ENCODE measurements at places on chromosomes 6 and 20.

DNA sequence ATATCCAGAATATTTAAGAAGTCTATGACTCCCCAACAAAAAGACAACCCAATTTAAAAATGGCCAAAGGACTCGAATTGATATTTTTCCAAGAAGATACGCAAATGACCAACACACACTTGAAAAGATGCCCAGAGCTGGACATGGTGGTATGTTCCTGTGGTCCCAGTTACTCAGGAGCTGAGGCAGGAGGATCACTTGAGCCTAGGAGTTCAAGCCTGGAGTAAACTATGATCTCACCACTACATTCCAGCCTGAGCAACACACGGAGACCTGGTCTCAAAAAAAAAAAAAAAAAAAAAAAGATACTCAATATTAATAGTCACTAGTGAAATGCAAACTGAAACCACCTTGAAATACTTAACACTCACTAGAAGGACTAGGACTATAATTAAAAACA, 12.2 kb upstream of the ARMC2 start:
- DNase-seq, result no peak

DNA sequence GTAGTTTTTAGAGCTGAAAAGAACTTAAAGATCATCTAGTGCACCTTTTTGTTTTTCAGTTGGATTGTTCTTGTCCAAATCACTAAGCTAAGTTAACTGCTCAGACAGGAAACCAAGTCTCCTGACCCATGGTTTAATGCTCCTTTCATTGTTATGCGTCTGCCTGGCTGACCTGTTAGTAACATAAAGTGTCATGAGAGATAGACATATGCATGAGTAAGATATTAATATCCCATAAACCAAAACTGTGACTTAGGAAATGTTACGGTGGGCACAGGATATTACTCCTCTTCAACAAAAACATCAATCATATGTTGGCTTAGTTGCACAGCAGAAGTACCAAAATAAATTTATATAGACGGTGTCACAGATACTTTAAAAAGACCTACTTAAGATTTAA, 84.0 kb downstream of the ESR1 start:
- no peak for DNase-seq

DNA sequence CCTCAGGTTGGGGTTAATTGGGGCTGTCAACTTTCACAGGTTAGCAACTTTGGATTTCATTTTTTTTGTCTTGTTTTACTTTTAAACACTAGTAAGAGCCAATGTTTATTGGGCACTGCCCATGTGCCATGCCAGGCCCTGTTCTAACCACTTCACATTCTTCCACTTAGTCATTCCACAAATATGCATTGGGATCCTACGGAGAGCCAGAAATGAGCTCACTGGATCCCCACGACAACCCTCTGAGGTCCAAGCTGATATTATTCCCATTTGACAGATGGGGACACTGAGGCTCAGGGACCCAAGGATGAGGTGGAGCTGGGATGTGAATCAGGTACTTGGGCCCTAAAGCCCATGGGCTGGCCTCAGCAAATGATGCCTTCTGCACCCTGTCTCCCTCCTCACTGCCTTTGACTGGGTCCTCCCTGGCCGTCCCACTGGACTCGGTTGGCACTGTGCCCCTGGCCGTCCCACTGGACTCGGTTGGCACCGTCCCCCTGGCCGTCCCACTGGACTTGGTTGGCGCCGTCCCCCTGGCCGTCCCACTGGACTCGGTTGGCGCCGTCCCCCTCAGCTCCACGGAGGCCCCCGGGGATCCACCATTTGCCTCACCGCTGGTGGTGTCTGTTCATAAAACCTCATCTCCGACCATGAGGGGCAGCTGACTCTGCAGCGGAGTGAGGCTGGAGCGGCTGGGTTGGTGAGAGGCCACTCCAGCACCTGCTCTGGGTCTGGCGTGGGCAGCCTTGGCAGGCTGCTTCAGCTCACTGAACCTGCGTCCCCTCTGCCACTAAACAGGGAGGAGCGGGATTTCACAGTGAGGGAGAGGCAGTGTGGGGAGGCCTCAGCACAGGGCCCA, 4.8 kb upstream of the PMEPA1 start:
- peak; percentile 91 for DNase-seq

DNA sequence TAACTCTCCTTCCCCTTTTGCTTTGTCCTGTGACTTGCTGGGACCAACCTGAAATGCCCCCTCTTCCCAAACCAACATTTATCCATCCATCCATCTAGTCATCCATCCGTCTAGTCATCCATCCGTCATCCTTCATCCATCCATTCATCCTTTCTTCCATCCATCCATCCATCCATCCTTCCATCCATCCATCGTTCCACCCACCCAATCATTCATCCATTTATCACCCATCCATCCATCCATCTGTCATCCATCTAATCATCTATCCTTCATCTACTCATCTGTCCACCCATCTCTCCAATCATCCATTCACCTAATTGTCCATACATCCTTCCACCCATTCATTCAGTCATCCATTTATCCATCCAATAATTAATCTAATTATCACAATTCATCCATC, 92.7 kb downstream of the EDN3 start:
- no peak for DNase-seq

- DNase-seq, result no peak
Observed at GRCh38 chr20:53138454-53139262, 166.5 kb downstream of the TSHZ2 start.

GRCh38 chr6:18444111-18444510, 57.0 kb downstream of the RNF144B start:
- DNase-seq, result no peak

GRCh38 chr6:118896339-118897136, 2.6 kb downstream of the ASF1A start:
- DNase-seq, result no peak

GRCh38 chr6:134419716-134420115, 101.8 kb upstream of the SGK1 start:
- DNase-seq, result no peak

GRCh38 chr6:136031982-136032381, 180.5 kb downstream of the PDE7B start:
- DNase-seq, result no peak

DNA sequence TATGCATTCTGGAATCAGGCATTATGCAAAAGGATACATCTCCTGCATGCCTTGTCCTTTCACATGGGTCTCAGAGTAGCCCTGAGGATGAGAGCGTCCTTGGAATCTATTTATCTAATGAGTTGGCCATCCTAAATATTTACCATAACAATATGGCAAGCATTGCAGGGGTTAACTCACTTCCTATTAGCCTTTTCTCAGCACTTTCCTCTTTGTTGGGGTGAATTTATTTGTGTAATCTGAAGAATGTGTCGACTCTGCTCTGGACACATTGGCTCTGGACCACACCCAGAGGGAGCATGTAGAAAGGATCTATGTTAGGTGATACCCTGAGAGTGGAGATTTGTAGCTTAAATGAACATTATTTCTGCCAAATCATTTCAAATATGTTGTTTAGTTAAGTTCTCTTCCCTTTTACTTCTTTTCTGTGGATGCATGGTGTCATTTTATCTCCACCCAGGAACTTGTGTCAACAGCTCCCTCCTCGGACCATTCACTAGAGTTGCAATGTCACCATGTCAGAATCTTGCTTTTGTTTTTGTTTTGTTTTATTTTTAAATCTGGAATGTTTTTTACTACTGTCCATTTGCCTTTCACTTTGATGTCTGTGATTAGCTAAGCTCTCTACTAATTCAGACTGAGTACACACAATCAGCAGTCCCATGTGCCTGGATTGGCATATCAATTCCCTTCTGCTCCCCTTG, 757.0 kb upstream of the MMS22L start:
- DNase-seq, result no peak

DNA sequence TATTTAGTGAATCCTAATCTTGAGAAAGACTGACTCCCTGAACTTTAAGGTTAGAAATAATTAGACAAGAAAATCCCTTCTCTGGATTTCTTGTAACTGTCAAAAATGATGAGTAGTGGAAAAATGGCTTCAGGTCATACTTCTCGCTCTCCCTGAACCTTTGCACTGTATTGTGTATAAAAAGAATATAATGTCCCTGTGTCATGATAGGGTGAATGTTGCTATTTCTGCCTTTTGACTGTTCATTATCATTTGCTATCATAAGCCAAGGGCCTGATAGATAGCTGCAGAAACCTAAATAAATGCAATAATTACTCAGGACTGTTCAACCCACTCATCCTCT, 39.3 kb downstream of the ALDH8A1 start:
- no peak for DNase-seq

GRCh38 chr6:113350461-113350860, 506.7 kb upstream of the MARCKS start:
- no peak for DNase-seq

GRCh38 chr6:154301086-154301625, 55.4 kb downstream of the IPCEF1 start:
- no peak for DNase-seq

DNA sequence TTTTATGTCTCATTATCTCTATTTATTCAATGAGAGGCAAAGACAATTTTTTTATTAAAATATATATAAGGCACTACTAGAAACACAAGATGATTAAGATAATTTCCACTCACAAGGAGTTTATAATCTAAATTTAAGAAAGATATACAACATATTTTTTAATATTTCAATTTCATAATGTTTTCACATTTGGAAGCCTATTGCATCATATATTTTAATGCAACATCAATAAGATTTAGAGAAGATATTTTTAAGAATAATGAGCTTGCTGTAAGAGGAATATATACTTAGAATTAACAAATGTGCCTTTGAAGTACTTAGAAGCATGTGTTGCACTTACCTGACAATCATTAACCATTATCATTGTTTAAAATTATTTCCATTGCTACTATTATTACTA, 597.7 kb upstream of the BTBD3 start:
- DNase-seq, result no peak

- no peak for DNase-seq
Observed at GRCh38 chr20:4800676-4801449, 79.2 kb downstream of the PRND start.

DNA sequence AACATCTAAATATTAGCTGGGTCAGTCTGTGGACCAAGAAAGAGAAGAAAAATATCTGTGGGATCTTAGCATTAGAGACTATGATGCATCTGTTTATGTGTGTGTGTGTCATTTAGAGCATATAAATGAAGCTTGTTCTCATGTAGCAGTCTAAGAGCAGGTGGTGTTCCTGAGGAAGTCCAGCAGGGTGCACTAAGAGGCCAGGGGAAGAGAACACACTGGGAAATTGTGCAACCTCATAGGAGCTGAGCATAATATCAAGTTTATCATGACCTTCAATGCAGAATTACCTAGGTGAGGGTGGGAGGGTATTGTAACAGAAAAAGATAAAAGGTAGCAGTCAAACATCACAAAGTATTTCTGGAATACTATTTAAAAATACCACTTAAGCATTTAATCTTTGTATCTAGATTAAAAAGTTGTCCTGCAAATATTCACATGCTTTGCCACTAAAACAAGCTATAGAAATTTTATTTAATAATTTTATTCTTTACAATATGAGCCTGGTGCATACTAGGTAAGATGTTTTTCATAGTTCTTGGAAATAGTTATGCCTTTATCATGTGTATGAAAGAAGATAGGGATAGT, 80.5 kb downstream of the SMPDL3A start:
- no peak for DNase-seq

GRCh38 chr6:35795453-35796071, 1.6 kb downstream of the CLPS start:
- no peak for DNase-seq

GRCh38 chr20:34015401-34016335, 22.0 kb downstream of the RALY start:
- no peak for DNase-seq

GRCh38 chr6:70700922-70701876, 33.5 kb downstream of the SMAP1 start:
- no peak for DNase-seq

- DNase-seq, result no peak
Observed at GRCh38 chr6:34230653-34231371, 5.9 kb upstream of the HMGA1 start.

GRCh38 chr6:446418-447366, 55.1 kb downstream of the IRF4 start:
- peak; percentile 5 for DNase-seq

- no peak for DNase-seq
Observed at GRCh38 chr6:70280400-70280853, 22.5 kb downstream of the COL9A1 start.

DNA sequence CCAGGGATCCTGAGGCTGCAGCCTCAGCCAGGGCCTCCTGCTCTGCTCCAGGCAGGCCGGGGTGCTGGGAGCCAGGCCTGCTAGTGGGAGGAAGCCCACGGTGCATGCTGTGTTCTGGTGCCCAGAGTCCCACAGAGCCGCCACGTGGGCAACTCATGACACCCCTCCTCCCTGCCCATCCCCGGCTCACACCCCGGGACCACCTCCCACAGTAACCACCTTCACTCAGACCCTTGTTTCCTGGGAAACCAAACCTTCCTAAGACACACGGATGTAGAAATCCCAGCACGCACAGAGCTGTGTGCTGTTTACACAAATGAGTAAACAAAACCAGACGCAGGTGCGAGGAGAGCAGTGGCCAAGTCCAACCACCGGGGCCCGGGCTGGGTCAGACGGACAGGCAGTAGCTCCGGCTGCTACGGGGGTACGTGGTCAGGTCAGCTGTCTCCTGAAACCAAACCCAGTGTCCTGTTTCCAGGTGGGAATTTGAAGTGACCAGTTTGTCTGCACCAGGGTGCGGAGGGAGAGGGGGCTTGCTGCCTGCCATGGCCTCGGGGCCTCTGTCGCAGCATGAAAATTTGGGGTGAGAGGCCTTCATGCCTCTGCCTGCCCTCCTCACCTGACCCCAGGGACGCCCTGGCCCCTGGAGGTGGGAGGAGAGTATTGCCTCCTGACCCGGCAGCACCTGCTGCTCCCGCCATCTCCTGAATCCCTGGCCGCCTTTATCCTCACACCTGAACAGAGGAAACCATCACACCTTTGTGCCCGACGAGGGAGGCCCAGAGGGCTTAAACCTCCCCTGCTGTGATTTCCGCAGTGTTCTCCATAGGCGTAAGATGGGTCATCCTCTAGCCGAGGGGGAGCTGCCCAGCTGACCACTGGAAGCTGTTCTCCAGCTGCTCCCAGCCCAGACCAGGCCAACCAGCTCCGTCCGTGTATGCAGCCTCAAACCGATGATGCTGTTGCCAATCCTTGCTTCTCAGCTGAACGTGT, 52.0 kb upstream of the SMOC2 start:
- DNase-seq, result no peak

DNA sequence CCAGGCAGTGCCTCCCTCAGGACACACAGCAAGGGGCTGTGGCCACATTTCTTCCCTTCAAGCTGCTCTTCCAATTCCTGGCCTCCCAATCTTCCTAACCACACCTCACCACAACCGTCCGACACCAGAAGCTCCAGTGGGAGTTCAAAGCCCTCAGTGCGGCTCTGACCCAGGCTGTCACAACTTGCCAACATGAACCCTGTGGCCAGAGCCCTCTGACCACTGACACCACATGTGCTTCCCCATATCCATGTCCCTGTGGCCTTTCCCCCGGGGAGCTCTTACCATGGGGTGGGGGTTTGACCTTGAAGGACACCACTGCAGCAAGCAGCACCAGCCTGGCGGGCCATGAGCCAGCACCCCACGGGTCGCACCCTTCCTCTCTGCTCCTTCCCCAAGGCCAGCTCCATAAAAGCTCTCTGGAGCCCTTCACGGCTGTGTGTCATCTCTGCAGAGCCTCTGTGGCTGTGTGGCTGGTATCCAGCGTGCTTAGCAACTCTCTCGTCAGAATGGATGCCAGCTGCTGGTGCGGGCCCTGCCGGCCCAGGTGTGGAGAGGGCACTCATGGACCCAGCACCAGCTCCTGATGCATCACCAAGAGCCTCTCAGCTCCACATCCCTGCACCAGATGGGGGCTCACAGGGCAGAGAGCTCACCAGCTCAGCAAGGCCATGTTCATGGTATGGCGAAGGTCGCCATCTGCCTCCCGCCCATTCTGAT, 106.1 kb downstream of the PSMB1 start:
- DNase-seq, result no peak

Measured in tibial artery (tissue), 4 donors.